Stimulated activated CD8-positive, alpha-beta memory T cell treated with anti-CD3 and anti-CD28 coated beads, Interleukin-4, amount 100 ng/mL, for 4 hours (primary cell): ENCODE measurements at places on chromosomes 2 and 18.

- DNase-seq, result no peak
Observed at GRCh38 chr2:227324642-227324994, 433 bp upstream of the MFF start.

- DNase-seq, result no peak
Observed at GRCh38 chr2:96549967-96550786, 13.6 kb downstream of the ARID5A start.

DNA sequence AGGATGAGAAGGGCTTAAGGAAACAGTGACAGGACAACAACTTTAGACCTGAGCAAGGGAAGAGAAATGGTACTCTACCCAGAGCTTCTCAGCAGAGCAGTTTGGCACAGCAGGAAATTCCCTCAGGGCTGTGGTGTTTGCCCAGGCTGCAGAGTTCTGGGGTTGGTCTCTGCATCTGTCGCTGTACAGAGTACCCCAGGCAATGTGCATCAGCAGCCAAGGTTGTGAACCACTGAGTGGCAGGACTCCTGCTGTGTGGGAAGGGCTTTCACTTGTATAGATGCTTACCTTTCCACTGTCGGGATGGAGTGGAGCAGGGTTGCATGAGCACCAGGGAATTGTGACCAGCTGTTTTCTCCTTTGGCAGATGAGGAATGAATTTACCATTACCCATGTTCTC, 21.2 kb downstream of the STAMBP start:
- DNase-seq, result no peak

GRCh38 chr2:190627448-190628412, 21.2 kb upstream of the NAB1 start:
- no peak for DNase-seq

DNA sequence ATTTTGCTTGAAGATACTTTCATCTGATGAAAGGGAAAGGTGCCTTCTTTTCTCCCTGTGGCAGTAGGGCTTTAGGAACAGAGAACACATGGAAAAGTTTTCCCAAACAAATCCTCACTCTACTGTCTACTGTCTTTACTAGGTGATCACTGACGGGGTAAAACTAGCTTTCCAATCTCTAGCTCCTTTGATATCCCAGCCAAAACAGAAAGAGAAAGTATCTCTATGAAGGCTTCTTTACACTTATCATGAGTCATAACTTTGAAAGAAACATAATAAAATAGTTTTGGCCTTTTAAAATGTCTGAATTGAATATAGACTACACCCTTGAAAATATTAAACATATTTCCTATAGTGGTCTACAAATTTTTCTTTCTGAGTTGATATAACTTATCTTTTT, 214.5 kb downstream of the DSEL start:
- DNase-seq, result no peak

GRCh38 chr18:69580107-69580506, 179.4 kb downstream of the DOK6 start:
- DNase-seq, result no peak

DNA sequence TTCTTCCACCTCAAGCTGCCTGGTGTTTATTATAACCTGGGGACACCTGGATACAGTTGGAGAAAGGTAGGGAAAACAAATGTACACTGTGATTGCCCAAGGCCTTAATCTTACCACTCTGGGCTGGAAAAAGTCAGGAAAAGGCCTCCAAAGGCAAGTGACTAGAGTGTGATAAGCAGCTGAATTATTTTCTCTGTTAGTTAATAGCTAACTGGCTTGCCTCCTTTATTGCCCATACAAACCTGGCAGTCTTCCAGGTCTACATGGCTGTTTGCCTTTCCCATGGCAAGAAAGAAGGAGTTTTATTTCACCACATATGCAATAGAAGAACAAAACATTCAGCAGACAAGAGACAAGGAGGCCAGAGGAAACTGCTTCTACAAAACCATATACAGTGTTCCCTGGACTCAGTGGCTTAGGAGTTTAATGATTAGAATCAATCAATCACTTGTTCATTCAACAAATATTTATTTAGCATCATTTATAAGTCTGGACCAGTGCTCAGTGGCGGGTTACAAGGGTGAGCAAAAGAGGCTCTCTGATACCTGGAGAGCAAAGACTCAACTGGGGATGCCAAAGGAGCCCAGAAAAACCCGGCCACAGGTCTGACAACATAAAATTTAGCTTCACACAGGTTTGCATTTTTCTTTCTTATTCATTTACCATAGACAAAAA, 27.5 kb upstream of the SUCLG1 start:
- no peak for DNase-seq

DNA sequence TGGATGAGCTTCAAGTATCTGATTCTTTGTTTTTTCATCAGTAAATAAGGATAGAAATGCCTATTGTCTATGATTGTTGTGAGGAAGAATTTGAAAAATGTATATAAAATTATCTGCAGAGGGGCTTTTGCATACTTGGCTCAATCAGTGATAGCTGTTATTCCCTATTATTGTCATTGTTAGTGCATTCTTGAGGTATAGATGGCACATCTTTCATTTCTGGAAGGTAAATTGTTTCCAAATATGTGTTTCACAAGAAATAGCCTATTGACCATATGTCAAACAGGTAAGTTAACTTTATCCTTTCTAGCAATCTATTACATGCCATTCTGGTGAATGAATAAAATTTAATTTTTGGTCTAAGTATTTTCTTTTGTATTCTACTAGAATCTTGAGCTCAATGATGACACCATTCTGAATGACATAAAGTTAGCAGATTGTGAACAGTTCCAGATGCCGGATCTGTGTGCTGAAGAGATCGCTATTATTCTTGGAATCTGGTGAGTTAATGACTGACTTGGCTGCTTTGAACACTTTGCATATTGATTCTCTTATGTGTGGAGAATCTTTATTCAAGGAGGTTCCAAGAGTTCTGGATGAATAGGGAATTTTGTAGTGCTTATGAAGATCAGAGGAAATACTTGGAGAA, 44.2 kb downstream of the TTC27 start:
- DNase-seq, result no peak

DNA sequence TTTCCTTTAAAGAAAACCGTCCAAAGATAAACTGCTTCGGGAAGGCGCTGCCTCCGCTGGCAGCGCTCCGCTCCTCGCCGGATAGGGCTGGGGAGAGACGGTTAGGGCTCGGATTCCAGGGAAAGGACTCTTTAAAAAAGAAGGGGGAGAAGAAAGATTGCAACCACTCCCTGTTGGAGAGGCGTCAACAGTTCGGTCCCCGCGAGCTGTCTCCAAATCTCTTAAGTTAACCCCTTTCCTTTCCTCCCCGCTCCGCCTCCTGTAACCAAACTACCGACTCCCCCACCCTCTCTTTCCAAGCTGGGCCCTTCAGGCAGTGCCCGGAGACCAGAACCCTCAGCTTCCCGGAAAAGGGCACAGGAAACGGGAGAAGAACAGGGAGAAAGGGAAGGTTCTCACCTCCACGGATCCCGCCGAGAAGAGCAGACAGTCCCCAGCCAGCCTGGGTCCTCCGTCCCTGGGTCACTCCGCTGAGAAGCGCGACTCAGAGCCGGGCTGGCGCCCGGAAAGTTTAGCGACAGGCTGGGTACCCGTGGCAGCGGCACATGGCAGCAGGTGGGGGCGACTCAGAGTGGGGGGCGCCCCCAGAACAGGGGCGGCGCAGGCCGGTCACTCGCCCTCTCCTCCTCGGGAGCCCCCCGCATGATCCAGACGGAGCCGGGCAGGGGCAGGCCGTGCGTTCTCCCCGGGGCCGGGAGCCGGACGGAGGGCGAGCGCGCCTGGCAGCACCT, 675 bp downstream of the FZD5 start:
- DNase-seq, result no peak

DNA sequence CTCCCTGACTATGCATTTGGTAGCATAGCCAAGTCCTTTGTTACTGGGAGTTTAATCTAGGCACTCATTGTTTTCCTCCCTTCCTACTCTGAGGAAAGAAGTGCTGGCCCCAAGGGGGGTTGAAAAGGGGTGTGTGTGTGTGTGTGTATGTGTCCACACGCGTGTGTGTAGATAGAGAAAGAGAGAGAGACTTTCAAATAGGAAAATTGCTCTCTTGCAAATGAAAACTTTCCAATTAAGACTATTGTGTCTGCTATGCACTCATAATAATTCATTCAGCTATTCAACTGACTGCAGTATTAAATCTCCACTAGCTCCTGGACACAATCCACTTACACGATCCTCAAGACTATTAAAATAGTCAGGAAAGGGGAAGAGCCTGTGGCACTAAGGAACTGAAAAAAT, 92.9 kb upstream of the CSRNP3 start:
- no peak for DNase-seq

GRCh38 chr2:155947069-155947468, 385.5 kb downstream of the NR4A2 start:
- no peak for DNase-seq

GRCh38 chr2:98356729-98357128, 10.5 kb downstream of the CNGA3 start:
- no peak for DNase-seq

- DNase-seq, result no peak
Observed at GRCh38 chr18:34647251-34647650, 62.8 kb upstream of the DTNA start.

DNA sequence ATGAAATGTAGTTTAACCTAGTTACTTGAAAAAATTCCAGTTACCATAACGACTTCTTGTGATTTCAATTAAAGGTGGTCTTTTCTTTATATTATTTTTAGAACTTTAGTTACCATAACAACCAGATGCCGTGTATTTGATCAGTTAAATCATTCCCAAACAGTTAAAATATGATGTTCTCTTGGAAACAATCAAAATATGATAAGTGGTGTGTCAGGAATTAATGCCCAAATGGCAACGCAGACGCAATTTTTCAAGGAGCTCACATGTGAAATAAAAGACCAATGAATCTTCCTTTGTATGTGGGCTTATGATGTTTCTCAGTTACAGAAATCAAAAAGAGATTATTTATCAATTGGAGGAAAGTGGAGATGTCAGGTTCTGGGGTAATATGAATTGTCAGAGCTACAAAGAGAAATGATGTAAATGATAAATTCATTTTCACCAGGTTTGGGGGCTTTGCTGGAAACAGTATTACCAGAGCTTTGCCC, 189.1 kb upstream of the PARD3B start:
- no peak for DNase-seq

GRCh38 chr18:46448347-46448746, 208.7 kb downstream of the LOXHD1 start:
- no peak for DNase-seq

DNA sequence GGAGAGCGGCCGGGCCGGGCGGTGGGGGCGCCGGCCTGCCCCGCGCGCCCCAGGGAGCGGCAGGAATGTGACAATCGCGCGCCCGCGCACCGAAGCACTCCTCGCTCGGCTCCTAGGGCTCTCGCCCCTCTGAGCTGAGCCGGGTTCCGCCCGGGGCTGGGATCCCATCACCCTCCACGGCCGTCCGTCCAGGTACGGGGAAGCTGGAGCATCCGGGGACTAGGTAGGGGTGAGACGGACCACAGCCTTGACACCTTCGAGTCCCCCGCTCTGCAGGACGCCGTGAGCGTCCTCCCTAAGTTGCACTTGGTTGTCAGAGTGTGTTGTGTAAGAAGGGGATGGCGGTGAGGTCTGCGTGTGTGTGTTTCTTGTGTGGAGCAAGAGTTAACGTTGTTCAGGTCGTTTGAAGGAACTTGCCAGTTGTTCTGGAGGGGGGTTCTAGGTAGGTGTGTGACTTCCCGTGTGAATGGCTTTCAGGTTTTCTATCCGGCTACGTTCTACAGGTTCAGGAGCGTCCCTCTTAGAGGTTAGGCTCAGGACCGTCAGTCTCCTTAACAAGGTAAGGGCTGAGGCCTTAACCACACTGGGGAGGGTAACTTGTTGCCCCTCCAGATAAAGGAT, 393 bp downstream of the IL1R1 start:
- no peak for DNase-seq

- DNase-seq, result no peak
Observed at GRCh38 chr2:88074854-88075292, 7.2 kb downstream of the SMYD1 start.

GRCh38 chr18:61896757-61897156, 4.0 kb upstream of the RNF152 start:
- no peak for DNase-seq

GRCh38 chr2:118983133-118983532, 41.1 kb downstream of the MARCO start:
- DNase-seq, result no peak

DNA sequence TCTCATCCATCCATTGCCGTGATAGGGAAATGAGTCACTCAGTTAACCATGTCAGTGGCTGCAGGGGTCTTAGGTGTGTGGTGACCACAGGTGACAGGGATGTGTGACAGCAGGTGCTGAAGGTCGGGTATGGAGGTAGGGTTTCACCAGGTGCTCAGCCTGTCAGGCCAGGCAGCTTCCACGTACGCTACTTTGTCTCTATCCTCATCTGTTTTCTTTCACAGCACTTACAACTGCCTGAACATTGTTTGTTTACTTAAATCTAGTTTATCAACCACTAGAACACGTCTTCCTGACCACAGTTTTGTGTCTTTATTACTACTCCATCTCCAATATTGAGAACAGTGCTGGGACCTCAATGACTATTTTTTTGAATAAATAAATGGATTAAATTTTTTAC, 11.4 kb upstream of the UXS1 start:
- no peak for DNase-seq

- no peak for DNase-seq
Observed at GRCh38 chr18:31573051-31573450, 18.6 kb upstream of the TTR start.

- DNase-seq, result no peak
Observed at GRCh38 chr2:24618144-24618543, 127.1 kb downstream of the NCOA1 start.

DNA sequence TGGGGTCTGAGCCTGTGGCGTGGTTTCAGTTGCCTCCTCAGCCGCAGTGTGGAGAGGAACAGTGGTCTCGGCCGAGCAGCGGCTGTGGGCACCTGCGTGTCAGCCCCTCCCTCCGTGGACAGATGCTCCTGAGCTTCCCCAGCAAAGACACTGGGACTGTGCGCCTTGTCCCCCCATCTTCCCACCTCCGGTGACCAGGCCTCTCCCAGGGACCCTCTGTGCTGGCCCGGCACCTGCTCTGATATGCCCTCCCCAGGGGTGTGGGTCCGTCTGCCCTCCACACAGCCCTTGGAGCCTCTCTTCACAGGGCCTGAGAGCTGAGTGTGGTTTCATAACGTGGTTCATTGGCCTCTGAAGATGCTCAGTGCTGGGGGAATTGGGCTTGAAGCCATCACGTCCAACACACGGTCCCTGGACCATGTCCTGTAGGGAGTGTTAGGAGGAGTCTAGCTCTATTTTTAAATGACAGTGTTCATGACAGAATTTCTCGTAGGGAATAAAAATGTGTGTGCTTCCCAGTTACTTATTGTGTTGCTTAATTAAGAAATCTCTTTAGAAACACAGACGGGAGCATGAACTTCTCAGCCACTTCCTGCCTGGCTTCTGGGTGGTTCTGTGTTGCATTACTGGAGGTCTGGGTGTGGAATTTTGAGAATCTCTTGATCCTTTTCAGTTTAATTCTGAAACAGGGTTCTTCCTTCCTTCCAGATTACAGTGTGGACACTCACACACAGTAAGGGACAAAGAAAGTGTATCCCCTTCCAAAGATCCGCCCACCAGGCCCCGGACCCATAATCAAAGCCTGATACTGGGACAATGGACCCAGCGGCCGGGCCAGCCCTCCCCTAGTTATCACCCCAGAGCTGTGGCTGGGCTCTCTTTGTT, 110.7 kb downstream of the NFATC1 start:
- DNase-seq, result no peak
